ENCODE measurements at places on chromosomes 2 and 18.

- no peak for DNase-seq
Observed at GRCh38 chr2:28447086-28447485, 48.8 kb upstream of the PLB1 start.

DNA sequence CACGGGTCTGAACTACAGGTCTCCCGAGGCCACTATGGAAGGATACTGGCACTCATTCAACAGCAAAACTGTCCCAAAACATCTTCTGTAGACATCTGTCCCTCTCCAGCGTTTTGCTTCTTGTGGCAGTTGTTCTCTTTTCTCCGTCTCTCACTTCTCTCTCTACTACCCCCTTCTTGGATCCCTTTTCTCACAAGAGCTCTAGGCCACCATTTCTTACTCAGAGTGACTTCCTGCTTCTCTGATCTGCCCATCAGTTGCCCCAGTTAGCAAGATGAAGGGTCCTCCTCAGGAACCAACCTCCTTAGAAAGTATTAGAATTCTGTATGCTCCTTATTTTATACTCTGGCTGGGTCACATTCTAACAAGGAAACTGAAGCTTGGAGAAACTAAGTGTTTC is 32.6 kb downstream of the BCL2 start:
- no peak for DNase-seq

GRCh38 chr2:18290386-18290785 is 270.1 kb downstream of the RDH14 start:
- no peak for DNase-seq

GRCh38 chr2:601387-601698 is 75.9 kb downstream of the TMEM18 start:
- no peak for DNase-seq

GRCh38 chr2:212984129-212984528 is 167.3 kb downstream of the IKZF2 start:
- DNase-seq, result no peak

- DNase-seq, result no peak
Observed at GRCh38 chr2:97754690-97755346, 41.4 kb downstream of the ZAP70 start.

GRCh38 chr2:126655051-126655450 is 907 bp upstream of the GYPC start:
- DNase-seq, result no peak

DNA sequence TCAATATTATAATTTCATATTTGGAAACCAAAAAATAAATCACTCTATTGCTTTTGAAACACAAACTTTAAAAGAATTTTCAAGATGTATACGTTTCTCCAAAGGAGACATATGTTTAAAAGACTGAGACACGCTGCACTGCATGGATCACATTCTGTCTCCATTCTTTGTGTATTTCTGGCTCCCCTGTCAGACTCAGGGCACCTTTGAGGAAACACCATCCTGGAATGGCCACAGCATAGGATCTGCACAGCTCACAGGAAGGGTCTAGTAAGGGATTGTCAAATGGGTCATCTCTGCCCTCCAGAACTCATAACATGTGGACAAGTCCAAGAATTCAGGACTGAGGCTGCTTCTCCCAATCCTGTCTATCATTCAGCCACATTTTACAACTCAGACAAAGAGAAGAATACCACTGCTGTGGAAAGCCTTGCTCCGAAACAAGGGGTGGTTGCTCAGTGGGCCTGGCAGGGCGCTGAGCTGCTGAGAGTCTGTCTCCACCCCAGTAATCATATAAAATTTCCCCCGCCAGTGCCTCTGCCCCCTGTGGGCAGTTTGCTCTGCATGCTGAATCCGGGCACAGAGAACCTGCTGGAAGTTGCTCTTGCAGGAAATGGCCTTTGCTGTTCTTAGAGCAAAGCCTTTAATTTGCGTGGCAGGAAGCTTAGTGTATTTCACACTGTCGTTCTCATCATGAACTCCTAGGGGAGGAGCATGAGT is 85.3 kb upstream of the KLHL29 start:
- DNase-seq, result no peak

DNA sequence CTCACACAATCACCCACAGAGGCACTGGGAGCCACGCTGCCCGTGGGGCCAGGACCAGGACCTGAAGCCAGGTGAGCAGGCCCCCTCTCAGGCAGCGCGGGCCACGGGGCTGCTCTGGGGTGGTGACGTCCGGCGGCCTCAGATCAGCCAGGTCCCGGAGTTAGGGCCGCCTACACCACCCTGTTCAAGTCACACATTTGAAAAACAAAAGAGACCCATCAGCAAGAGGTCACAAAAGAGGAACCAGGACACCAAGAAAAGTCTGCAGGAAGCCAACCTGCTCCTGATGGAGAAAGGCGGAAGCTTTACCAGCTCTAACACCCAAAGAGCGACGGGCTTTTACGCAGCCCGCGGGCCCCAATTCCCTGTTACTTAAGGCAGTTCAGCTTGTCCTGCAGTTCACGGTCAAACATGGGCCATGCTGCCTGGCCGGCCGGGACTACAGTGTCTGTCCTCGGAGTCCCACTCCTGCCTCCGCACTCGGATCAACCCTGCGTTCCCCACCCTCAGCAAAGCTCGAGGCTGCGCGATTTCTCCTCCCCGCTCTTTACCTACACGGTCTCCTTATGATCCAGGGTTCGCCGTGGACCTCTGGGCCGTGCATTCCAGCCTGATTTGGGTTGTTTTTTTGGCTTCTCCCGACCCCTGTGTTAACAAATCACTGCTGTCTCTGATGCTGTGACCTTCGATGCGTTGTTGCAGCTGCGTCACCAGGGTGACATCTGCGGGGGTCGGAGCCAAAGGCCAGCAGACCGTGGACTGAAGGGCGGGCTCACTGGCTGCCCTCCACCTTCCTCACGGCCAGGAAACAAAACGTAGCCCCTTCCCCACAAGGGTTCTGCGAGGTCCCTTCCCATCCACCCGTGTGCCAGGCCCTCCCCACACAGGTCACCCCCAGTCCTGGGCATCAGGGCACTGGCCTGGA is 31.0 kb downstream of the SNORC start:
- no peak for DNase-seq

GRCh38 chr18:43650426-43650825 is 373.1 kb upstream of the SYT4 start:
- no peak for DNase-seq

DNA sequence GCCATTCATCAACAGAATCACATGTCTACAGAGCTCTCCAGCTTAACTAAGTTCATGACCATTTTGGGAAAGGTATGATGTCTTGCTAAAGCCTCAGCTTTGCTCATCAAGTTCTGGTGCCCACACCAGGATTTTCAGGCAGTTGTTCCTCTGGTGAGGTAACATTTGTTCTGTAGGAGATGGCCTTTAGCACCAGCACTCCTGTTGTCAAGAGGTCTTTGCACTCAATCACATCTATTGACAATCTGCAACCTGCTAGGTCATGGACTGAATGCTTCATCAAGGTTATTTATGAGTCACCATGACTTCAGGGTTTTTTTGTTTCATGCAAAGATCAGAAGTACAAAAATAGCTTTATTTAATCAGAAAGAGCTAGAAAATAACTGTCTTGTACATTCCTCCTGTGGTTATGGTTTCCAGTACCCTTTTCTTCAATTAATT is 36.6 kb upstream of the VIT start:
- no peak for DNase-seq

GRCh38 chr2:227460070-227460485 is 11.9 kb upstream of the AGFG1 start:
- DNase-seq, result no peak

- no peak for DNase-seq
Observed at GRCh38 chr2:239035997-239036731, 188.3 kb downstream of the TWIST2 start.

- DNase-seq, result no peak
Observed at GRCh38 chr18:8080092-8080491, 513.0 kb downstream of the PTPRM start.

DNA sequence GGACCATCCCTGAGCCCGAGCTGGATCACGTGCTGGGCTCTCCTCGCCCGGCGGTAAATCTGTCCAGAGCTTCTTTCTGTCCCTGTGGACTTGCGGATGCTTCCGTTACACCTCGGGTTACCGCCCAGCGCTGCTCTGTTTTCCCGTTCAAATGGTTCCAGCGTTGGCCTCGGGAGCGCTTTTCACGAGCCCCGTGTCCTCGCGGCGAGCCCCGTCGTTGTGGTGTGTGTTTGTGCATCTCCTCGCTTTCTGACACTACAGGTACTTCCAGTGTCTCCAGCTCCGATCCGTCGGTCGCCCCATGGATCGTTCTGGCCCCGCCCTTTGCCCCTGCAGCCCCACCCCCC is 77.4 kb downstream of the RTP5 start:
- no peak for DNase-seq

DNA sequence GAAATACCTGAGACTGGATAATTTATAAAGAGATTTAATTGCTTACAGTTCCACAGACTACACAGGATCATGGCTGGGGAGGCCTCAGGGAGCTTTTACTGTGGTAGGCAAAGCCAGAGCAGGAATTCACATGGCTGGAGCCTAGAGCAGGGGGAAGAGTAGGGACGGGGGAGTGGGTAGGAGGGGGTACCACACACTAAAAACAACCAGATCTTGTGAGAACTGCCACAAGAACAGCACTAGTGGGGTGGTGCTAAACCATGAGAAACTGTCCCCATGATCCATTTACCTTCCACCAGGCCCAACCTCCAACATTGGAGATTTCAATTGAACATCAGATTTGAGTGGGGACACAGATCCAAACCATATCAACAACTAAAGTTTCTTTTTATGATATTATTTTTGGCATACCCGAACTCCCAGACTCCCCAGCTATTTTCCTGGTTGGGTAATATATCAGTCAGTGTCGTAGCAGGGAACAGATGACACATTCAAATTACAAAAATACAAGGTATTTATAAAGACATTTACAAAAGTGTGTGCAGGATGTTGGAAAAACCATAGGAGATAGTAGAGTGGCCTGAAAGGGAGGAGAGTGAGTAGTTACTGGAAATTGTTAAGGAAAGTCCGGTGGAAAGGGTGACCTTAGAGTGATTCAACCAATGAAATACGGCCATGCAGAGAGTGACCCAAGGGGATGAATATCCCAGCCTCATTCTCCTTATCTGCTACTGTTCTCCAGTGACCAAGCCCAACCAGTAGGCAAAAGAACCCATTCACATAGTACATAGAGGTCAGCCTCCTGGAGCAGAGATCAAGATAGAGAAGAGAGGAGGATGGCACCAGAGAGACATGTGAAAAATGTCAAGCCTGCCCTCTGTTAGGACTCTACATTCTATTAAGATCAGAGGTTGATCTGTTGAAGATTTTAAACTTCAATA is 8.8 kb downstream of the RPL37A start:
- peak; percentile 37 for DNase-seq

DNA sequence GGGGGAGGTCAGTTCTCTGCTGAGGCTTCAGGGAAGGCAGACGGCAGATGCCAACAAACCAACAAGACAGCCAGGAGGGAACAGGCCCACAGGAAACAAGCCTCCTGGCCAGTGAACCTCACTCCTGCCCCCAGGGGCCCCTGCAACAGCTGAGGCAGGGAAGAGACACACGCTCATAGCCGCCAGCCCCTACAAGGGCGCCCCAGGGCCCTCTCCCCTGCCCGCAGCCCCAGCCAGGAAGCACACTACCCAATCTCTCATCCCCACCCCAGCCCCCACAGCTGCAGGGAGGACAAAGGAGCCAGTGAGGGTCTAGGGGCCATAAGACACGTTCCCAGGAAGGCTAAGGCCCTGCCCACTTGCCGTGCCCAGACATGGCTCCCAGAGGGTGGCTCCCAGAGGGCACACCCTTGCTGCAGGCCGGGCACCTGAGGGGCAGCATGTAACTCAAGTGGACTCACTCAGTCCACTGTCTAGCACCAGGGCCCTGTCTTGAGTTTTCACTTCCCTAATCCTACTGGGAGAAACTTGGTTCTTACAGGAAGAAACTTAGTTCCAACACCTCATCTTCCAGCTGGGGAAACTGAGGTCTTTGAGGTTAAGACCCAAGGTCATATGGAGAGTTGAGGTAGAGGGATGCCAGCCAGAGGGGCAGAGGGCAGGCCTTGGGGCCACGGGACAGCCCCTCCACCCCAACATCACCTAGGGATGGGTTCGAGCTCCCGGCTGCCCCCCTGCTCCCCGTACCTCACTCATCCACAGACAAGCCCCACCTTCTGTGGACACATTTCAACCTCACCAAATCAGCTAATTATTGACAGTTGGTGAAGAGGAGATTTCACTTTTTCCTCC is 37.3 kb downstream of the EMX1 start:
- DNase-seq, result no peak

DNA sequence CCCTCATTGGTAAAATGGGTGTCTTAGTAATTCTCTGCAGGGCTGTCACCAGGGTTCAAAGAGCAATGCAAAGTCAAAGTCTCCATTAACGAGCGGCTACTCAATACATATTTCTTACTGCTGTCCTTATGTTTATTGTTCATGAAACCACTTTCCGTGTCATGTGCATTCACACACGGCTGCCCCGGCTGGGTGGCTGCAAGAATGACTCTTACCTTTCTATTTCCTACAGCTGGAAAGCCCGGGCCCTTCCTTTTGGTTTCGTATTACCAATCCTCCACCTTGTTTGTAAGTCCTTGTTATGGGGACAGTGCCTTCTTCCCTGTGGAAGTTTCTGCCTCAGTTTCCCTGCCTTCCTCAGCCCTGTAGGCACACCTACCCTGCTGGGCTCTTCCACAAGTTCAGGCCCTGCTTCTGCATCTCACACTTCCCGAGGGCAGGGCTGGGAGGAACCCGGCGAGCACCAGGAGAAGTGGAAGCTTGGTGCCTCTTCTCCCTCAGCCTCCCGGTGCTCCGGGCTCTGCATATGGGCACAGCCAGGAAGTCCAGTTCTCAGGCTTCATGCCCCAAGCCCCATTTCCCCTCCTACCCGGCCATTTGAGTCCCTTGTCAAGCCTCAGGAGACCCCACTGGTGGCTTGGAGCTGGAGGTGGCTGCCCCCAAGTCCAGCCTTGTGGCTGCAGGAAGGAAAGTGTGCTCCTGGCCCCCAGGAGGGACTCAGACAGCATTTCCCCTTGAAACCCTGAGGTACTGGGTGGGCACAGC is 18.7 kb upstream of the ACKR3 start:
- no peak for DNase-seq

- DNase-seq, result no peak
Observed at GRCh38 chr2:64987001-64987955, 1.9 kb upstream of the SLC1A4 start.

DNA sequence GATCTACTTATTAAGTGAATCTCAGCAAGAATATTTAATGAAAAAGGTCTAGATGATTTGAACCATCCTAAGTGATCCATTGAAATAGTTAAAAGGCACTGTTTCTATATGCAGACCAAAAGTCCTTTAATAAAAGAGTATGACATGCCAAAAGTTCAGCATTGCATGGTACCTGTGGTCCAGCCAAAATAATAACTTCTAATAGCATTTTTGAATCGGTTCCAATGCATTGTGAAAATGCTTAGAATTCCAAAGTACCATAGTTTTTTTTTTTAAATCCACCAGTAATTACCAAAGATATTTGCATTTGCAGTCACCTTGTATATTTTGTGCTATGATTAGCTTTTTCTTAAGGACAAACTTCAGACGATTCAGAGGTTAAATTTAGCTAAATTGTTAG is 79.9 kb downstream of the NYAP2 start:
- no peak for DNase-seq
